Transverse colon (tissue), 4 donors: ENCODE measurements at places on chromosomes 2 and 18.

DNA sequence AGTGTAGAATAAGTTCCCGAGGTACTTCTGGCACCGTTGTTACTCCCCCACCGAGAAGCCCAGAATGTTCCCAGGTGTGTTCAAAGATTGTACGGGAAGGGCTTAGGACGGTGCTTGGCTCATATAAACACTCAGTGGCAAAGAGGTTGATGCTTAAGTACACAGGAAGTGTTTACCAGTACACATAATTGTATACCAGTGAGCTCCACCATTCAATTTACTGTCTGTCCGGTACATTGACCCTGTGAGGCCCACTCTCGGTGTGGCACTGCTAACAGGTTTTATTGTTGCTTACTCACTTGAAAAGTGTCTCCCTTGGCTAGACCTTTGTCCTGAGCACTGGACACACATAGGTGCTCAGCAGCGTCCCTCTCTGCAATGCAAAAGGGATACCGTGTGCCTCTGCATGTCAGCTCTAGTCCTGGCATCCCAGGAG is 191.0 kb downstream of the NEDD4L start:
- DNase-seq: peak; percentile 59

DNA sequence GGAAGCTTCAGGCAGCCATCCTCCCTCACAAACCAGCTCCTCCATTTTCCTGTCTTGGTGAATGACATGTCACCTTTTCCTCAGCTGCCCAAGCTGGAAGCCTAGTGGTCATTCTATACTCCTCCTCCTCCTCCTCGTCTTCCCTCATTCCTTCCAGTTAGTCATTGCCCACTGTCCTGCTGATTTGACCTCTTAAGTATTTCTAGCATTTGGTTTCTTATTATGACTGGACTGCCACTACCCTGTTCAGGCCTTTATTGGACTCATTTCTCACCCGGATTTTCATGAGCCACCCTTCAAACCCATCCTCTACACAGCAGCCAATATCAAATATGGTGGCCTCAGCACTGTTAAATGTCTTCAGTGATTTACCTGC is 21.9 kb upstream of the MGAT5 start:
- DNase-seq: no peak

DNA sequence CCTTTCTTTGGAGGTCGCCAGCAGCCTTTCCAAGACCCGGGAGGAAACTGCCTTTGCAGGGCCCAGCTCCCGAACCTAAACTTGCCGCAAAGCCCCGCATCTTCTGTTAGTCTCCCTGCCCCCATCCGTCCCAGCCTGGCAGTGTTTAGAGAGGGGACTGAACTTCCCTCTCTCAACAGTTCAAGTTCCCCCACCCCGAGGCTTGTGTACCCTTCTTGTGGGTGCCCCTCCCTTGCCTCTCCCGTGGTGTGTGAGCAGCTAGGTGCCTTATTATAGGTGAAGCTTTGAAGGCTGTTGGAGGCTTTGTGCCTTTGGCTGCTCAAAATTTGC is 1.4 kb downstream of the LBH start:
- peak; percentile 41 for DNase-seq

DNA sequence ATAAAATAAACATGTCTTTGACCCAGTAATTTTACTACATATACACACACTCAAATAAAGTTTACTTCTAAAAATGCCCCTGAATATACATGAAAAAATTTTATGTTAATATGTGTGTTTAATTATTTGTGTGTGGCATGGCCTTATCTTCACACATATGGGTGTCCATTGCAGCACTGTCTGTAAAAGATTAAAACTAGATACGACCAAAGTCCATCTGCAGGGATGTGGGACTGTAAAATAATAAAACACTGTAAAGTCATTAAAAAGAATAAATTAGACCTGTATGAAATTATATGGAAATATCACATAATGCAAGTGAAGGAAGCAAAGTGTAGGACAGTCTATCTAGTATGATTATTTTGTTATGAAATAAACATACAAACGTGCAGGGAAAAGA is 337.3 kb downstream of the RND3 start:
- no peak for DNase-seq

DNA sequence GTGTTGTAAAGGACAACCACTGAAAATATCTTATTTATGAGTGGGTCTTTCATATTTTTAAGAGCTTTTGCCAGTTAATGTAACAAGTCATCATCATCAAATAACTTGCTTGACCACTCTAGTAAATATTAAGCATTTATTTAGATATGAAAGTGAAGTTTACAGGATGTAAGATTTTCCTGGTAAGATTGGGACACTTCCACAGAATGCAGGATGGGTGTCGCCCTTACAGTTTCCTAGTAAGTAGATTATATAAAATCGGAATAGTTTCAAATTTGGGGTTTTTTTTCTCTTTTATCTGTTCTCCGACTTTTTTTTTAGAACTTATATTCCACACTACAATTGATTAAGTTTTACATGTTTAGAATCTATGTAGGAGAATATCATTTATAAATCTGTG is 14.8 kb upstream of the SLC40A1 start:
- DNase-seq: no peak

- DNase-seq: no peak
Measured at GRCh38 chr18:67694787-67695186, 178.3 kb upstream of the DSEL start.

DNA sequence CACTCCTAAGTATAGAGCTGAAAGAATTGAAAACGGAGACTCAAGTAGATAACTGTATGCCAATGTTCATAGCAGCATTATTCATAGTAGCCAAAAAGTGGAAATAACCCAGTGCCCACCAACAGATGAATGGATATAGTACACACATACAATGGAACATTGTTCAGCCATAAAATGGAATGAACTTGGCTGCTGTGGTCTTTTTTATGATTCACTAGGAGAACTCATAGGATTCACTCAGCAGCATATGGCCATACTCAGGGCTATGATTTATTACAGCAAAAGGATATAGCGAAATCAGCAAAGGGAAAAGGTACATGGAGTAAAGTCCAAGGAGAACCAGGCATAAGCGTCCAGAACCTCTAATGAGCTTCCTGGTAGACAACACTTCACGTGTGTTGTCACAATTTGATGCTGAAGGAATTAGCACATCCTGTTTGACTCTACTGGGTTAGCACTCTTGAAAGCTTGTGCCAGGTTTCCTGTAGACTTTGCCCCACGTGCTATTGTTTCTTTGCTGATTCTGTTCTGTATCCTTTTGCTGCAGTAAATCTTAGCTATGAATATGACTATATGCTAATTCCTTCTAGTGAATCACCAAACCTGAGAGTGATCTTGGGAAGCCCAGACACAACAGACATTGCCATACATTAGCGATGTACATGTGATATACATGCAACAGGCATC is 15.7 kb downstream of the SPC25 start:
- DNase-seq: peak; percentile 27

GRCh38 chr2:72180351-72180750 is 32.7 kb upstream of the CYP26B1 start:
- DNase-seq: no peak

GRCh38 chr2:95046371-95047112 is 21.0 kb downstream of the MAL start:
- DNase-seq: no peak

GRCh38 chr2:197242719-197243118 is 67.9 kb downstream of the ANKRD44 start:
- no peak for DNase-seq

DNA sequence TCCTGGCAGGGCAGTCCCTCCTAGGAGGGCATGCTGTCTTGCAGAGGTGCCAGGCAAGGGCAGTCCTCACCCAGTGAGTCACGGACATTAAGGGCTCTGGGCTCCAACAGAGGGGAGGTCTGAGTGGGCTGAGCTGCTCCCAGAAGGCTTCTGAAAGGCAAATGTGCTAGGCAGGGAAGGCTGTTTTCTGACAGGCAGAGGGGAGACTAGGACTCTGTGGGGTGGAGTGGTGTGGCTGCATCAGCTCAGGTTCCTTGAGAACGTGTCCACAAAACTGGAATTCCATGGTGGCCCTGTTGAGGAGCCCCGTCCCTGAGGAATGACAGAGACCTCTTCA is 283.5 kb downstream of the MYCN start:
- DNase-seq: no peak

DNA sequence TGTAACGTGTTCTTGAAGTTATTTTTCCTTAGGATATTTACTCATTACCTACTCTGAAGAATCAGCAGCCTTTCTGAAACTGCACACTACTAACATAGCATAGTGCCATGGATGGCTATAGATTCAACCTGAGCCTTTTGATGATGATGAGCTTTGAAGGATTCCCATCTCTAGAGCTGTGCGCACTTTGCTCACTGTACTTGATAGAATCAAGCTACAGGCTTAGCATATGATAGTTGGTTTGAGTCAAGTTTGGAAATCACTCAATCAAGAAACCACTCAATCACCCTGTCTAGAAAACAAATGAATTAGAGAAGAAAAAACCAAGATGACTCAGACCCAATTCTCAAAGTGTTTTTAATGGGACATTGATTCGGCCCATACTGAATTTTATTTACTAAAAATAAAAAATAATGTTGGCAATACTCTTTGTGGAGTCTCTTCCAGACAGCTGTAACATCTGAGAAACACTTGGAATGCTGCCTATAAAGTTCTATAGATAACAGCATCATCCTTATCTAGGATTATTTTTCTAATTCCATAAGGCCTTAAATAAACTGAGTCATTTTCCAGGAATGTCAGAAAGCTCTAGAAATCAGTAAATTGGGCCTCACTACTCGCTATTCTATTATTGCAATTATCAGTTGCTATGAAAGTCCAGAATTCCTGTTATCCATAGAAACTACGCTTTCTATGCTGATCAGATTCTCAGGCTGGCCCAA is 259.0 kb upstream of the ERBB4 start:
- no peak for DNase-seq
